ENCODE measurements at places on chromosomes 12 and 14.

DNA sequence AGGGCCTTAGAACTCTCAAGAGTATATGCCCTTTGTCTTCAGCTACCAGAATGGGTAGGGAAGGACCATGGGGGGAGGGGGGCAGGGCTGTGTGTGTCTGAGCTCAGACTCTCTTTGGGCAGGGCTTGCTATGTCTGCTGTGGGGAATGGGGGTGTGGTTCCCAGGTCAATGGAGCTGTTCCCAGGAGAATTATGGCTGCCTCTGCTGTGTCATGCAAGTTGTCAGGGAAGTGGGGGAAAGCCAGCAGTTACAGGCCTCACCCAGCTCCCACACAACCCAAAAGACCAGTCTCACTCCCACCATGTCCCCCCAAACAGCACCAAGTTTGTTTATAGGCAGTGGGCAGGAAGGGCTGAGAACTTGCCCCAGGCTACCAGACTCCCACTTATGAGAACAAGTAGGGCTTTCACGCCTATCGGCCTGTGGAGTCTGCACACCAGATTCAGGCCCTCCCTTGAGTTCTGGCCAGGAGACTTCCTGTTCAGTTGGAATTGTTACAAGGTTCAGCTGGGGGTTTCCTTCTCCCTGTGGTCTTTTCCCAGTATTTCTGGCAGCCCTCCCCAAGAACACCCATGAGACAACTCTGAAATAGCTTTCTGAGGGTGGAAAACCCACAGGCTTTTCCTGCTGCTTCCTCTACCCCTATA lies 6.1 kb upstream of the SERPINA11 start:
- no peak for DNase-seq

- DNase-seq, result no peak
These were observed 242.5 kb downstream of the ADGRD1 start for GRCh38 chr12:131196220-131196619.

DNA sequence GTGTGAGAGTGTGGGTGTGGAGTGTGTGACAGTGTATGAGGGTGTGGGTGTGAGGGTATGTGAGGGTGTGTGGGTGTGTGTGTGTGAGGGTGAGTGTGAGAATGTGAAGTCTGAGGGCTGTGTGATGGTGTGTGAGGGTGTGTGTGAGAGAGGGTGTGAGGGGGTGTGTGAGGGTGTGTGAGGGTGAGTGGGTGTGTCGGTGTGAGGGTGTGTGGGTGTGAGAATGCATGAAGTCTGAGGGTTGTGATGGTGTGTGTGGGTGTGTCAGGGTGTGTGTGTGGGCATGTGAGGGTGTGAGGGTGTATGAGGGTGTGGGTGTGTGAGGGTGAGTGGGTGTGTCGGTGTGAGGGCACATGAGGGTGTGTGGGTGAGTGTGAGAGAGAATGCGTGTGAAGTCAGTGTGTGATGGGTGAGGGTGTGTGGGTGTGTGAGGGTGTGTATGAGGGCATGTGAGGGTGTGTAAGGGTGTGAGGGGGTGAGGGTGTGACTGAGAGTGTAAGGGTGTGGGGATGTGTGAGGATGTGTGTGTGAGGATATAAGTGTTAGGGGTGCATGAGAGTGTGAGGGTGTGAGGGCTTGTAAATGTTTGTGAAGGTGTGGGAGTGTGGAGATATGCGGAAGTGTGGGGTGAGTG lies 36.4 kb downstream of the TMEM121 start:
- DNase-seq, result no peak

DNA sequence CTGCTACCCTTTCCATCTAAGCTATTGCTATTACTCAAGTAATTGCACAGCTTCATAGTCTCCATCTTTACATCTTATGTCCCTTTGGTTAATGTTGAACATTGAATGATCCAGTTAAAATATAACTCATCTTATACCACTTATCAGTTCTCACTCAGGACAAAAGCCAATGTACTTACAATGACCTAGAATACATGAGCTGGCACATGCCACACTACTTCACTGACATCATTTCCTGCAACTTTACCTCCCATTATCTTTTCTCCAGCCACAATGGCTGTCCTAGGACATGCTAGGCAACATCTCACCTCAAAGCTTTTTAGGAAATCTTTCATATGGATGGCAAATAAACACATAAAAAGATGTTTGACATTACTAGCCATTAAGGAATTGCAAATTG lies 309.2 kb downstream of the FOXG1 start:
- DNase-seq, result no peak

All from CD4-positive, alpha-beta T cell treated with Interleukin-4 for 4 hours (primary cell).